ENCODE measurements at places on chromosomes 7 and 10.

DNA sequence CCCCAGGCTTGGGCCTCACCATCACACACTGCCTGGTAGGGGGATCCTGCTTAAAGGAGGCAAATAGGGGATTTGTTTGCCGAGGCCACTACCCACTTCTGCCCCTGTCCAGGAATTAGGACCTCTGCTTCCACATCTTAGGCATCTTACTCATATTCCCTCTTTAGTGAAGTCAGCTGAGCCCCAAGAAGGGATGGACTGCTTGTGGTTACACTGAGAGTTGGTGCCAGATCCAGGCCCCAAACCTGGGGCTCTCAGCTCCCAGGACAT, 1.6 kb upstream of the GPRIN2 start:
- DNase-seq = no peak

- no peak for DNase-seq
Measured at GRCh38 chr7:26860361-26860760, 4.0 kb downstream of the SKAP2 start.

DNA sequence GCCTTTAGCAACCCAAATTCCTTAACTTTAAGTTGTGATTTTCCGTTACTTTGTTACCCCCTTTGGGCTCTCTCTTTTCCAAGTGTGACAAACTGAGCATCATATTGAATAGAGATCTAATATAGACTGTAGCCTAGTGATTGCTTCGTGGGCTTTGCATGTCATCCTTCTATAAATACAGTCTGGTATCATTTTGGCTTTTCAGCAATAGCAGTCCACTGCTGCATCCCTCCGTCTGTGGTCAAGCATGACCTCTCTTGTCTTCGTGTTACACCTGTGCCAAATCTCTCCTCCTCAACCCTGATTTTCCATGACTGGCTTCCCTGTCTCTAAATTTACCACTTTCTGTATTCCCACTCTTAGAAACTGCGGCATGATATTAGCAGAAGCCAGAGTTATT, 53.8 kb upstream of the AGK start:
- no peak for DNase-seq

- DNase-seq = no peak
Measured at GRCh38 chr10:71143610-71144009, 68.8 kb upstream of the UNC5B start.

DNA sequence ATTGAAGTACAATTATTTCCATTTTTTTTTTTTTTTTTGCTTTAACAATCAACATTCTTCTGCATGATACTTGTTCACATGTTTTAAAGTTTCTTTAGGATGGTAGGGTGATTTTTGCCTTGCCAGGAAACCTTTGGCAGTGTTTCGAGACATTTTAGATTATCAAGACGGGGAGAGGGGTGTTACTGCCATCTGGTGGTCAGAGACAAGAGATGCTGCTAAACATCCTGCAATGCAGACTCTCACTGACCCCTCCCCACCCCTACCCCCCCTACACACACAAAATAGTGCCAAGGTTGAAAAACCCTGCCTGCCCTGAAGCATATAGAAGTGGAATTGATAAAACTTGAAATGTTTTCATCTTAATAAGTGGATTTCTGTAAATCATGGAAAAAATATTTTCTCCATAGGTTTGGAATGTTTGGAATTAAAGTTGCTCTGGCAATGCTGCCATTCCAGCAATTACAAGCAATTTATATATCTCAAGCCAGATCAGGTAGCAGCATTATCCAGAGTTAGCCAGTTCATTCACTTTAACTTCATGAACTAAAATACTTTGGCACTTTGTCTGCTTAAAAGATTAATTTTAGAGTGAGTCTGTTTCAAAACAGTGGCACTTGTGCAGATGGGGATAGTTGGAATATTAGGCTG, 62.1 kb downstream of the SDHAF3 start:
- peak; percentile 42 for DNase-seq

DNA sequence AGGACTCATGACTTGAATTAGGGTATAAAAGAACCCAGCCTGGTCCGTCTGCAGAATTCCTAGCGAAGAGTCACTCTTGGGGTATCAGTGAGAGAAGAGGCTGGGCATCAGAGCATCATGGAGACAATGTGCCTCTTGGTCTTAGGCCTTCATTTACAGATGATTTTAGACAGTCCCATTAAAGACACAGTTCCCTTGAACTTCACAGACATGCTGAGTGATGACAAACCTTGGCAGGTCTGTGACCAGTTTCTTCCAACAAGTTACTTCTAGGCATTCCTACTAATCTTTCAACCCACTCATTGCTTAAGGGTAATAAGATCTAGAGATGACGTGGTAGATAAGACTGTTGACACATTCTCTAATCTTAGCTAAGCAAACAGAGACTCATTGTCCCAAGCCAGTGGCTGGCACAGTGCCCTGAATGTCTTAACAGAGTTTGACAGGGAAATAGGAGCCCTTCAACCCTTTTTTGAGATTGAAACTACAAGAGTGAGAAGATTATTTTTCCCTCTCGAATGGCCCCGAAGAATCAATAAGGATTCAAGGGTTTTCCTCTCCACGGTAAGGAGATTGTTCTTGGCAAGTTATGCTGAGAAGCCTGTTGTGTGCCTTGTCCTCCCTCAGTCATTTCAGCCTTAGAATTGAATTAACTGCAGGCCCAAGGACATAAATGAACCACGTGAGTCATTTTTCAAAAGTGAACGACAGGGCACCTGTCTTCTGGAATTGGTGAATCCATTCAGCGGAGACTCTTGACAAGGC, 281.1 kb downstream of the CCDC3 start:
- DNase-seq = no peak

DNA sequence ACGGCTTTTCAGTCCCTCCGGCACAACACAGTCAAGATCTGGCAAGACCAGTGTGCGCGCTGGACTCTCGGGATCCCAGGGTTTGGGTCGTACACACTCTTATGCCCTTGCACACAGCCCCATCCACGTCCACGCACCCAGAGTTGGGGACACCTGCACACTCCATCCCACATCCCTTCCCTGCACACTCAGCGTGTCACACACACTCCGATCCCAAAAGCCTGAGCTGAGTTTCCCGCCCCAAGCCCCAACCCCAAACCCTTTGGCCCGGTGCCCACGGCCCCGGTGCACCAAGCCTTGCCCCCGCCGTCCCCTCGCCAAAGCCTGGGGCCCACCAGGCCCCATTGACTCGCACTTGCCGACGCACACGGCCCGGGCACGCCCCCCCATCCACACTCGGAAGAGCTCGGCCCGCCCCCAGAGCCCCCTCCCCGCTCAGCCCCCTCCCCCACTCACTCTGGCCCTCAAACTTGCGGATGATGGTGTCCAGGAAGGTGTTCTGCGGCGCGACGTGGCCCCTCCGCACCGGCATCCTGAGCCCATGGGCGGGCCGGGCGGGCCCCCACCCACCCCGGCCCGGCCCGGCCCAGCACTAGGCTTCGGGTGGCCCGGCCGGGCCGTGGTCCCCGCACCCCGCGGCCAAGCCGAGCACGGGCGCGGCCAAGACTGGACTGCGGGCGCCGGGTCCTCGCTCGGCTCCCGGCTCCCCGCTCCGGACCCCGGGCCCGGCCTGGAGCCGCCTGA, 567 bp downstream of the KCNH2 start:
- no peak for DNase-seq

- DNase-seq = no peak
Measured at GRCh38 chr7:78151229-78151628, 352.7 kb downstream of the PHTF2 start.

- no peak for DNase-seq
Measured at GRCh38 chr7:134891262-134891695, 95.0 kb upstream of the AGBL3 start.

GRCh38 chr10:118516716-118517115, 78.7 kb downstream of the PRLHR start:
- DNase-seq = no peak

- DNase-seq = no peak
Measured at GRCh38 chr10:33616956-33617355, 282.5 kb upstream of the NRP1 start.

GRCh38 chr7:143147070-143147469, 15.2 kb downstream of the PIP start:
- DNase-seq = no peak

GRCh38 chr10:95559471-95559870, 1.7 kb downstream of the SORBS1 start:
- DNase-seq = no peak

DNA sequence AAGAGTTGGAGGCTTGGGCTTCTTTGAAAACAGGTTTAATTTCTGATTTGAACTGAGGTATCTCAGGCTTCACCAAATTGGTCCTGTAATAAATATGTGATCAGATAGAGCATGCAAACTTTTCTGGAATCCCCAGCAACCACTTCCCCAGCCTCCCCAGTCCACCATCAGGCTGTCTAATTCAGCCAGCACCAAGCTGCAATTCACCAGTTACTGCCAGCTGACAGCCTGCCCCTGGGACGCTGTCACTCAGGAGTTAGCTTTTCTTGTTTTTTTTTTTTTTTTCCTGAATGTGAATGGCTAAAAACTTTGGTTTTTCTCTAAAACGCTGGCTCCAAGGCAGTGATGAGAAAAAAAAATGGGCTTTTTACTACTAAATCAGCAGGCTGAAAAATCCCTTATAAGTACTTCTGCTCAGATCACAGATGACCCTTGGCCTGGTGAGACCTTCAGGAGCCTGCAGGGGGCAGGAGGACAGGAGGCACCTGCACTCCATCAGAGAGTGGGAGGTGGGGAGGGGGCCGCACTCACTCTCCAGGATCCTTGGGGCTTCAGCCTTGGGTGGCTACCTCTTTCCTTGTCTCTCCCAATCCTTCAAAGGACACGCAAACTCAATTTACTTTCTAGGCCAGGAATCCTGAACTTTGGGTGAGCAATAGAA, 349.4 kb downstream of the GATA3 start:
- no peak for DNase-seq

DNA sequence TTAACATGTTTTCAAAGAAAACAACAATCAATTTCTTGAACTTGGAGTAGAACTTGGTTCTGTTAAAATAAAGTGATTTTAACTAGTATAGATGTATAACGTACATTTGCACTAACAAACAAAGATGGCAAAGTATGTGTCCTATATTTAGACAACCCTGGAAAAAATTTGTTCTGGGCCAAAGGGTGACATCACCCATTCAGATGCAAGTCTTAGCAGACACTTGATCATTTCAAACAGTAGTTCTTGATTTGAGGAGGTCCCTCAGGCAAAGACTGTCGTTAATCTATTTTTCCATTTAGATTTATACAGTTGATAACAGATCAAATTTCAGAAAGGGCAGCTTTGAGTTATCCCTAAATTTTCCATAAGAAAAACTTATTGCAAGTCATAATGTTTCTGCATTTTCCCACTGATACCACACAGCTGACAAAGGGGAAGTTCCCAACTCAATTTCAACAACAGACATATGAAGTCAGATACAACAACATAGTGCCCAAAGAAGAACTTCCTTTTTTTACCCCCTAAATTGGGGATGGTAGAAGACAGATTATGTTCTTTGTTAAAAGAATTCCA, 5.2 kb downstream of the NMT2 start:
- no peak for DNase-seq

GRCh38 chr10:121721257-121721656, 123.0 kb upstream of the FGFR2 start:
- DNase-seq = no peak

GRCh38 chr10:89217057-89217990, 10.2 kb upstream of the CH25H start:
- peak; percentile 65 for DNase-seq

GRCh38 chr10:30415593-30415992, 18.4 kb upstream of the MAP3K8 start:
- no peak for DNase-seq

DNA sequence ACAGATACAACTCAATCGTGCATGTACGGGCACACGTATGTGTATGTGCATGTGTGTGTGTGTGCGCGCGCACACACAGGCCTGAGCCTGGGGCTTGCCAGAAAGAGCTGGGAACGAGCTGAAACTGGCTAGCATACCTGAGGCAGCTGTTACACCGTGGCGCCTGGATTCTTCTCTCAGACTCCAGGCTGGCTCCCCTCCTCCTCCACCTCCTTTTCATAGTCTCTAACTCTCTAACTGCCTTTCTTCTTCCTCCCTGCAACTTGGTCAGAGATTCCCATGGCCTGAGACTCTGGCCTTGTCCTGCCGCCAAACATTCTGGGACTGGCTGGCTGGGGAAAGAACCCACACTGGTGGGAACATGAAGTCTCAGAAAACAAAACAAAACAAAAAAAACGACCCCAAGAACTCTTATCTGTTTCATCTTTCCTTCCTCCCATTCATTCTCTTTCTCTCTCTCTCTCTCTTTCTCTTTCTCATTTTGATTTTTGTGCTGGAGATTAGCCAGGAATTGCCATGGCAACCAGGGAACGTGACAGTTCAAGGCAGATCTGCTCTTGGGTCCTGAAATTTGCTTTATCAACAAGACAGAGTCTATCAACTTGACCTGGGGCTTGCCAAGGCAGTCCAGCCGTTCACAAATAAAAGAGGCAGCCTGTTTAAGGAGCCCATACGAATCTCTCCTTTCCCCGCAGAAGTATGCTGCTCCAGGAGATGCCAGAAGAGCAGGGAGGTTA, 76.8 kb upstream of the SEM1 start:
- DNase-seq = no peak

- DNase-seq = no peak
Measured at GRCh38 chr10:1615186-1615954, 122.0 kb downstream of the ADARB2 start.

- peak; percentile 16 for DNase-seq
Measured at GRCh38 chr10:52215745-52216361, 98.2 kb upstream of the DKK1 start.

DNA sequence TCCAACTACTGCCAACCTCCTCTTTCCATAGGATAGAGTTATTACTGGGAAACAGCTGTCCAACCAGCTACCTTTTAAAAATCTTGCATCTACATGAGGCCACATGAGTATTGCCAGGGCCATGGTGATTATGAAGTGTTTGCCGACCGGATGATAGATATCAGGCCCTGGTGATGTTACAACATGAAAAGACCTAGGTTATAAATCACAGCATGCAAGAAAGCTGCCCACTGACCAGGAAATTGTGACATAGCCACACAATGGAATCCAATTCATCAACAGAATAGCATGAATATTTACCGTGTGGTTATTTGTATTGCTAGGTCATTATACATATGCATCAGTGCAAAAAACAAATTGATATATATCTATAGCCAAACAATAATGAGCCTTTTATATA, 517.0 kb downstream of the INHBA start:
- no peak for DNase-seq

GRCh38 chr10:58066979-58067378, 200.7 kb downstream of the IPMK start:
- DNase-seq = no peak

GRCh38 chr7:36752026-36752711, 27.9 kb upstream of the AOAH start:
- no peak for DNase-seq

GRCh38 chr7:115127399-115128021, 205.6 kb downstream of the MDFIC start:
- no peak for DNase-seq

GRCh38 chr10:59887006-59887405, 19.4 kb downstream of the CCDC6 start:
- DNase-seq = no peak

DNA sequence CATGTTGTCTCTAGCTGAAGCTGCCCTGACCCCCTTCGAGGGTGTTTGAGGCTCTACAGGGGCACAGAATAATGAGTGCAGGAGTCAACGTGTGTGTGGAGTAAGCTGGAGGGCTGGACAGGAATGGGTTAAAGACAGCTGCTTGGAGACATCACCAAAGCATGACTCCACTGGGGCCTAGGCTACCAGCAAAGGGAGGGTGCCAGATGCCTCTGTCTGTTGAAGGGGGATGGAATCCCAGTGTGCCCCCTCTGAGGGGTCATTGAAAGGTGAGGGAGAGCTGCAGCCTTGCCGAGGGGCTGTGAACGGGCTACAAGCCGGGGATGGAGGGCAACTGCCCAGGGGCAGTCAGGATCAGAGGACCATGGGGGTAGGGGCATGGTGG, 51.7 kb upstream of the PODXL start:
- no peak for DNase-seq
